ENCODE measurements at places on chromosomes 16 and 17.

DNA sequence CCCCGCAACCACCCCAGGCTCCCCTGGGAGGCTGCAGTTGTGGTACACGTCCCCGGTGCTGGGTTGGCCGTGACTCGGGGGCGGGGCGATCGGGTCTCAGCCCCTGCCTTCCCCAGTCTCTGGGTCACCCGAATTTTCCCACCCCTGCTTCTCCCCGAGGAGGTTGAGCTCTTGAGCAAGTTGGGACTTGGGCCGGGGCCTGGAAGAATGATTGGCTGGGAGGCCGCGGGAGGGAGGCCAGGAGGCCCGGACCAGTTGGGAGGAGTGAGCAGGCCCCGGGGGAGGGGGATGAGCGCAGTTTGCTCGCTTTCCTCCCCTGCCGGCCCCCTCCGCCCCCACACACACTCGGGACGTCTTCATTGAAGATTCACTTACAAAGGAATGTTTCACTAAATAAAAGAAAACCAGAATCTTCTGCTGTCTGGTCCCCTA is 4.5 kb upstream of the HEXIM1 start:
- no peak for DNase-seq

GRCh38 chr17:11742886-11743285 is 144.6 kb downstream of the DNAH9 start:
- DNase-seq = no peak

DNA sequence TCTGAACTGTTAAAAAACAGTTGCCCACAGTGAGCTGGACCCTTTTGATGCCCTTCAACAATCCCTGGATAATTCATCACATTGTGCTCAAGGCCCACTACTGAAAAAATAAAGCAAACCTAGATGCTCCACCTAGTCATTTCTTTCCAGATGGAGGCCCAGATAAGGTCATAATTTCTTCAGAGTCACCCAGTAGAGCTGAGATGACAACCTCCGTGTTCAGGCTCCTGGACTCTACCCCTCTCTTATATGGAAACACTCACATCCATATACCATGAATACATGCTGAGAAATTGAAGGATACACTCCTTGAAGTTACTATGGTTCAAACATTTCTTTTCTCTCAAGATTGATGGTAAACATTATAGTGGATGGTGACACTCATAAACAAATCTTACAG is 2.7 kb upstream of the ABCA3 start:
- no peak for DNase-seq

DNA sequence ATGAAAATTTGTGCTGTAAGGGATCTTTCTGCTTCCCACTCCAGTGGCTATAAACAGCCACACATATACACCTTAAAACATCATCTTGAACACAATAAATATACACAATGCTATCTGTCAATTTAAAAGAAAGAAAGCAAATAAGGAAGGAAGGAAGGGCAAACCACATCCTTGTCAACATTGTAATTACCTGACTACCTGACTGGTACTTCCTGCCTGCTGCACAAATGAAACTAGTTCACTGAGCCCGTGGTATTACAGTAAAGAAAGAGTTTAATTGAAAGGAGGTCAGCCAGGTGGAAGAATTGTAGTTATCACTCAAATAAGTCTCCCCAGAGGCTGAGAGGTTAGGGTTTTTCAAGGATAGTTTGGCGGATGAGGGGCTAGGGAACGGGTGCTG is 344.4 kb upstream of the ASIC2 start:
- no peak for DNase-seq

- no peak for DNase-seq
These were observed 168.5 kb downstream of the CYB561 start for GRCh38 chr17:63277629-63278028.

- no peak for DNase-seq
These were observed 62.7 kb upstream of the ZNF267 start for GRCh38 chr16:31810863-31811262.

GRCh38 chr16:74842413-74842812 is 67.8 kb upstream of the FA2H start:
- DNase-seq = no peak

DNA sequence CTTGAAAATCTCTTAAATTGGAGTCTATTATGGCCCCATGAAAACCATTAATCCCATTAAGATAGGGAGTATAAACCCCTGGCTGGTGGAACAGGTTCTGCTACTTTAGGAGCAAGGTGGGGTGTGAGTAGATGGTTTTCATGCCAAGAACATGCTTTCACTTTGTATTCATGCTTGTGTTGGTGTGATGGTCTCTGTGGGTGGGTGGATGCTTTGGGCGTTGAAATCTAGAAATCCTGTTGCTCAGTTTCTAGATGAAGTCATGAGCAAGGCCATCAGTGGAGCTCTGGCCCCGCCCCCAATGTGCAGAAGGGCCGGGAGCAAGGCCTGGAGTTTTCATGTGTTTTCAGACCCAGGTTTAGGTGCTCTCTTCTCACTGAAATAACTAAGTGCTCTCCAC is 20.1 kb downstream of the PLD6 start:
- no peak for DNase-seq

GRCh38 chr16:69939821-69940585 is 11.1 kb upstream of the CLEC18A start:
- no peak for DNase-seq

- DNase-seq = no peak
These were observed 4.8 kb downstream of the PRKCA start for GRCh38 chr17:66307257-66307656.

GRCh38 chr16:56788435-56788834 is 58.5 kb downstream of the NUP93 start:
- DNase-seq = no peak

- DNase-seq = no peak
These were observed 31.4 kb downstream of the CACNG4 start for GRCh38 chr17:66995944-66996343.

- peak; percentile 68 for DNase-seq
These were observed at the start of gene MTMR4 for GRCh38 chr17:58513965-58514769. MTMR4 (minus strand) TSS chr17:58514638; CDS start chr17:58514407, 231 bp downstream.

DNA sequence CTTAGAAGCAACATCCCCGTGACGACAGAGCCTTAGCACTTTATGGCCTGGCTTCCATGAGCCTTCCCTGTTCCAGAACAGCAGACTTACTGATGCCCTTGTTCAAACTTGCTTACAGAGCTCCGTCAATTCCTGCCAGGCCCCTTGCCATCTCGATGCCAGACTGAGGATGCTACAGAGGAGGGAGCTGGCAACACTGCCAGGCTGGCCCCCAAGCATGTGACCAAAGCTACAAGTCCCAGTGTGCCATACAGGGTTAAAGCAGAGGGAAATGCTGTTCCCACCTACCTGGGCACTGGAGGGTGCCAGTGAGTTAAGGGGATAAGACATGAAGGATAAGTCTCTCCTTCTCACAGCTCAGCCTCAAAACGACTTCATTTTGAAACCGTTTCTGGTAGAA is 33.5 kb upstream of the SREBF1 start:
- no peak for DNase-seq

- no peak for DNase-seq
These were observed 18.3 kb upstream of the ATP2A3 start for GRCh38 chr17:3982541-3983017.

DNA sequence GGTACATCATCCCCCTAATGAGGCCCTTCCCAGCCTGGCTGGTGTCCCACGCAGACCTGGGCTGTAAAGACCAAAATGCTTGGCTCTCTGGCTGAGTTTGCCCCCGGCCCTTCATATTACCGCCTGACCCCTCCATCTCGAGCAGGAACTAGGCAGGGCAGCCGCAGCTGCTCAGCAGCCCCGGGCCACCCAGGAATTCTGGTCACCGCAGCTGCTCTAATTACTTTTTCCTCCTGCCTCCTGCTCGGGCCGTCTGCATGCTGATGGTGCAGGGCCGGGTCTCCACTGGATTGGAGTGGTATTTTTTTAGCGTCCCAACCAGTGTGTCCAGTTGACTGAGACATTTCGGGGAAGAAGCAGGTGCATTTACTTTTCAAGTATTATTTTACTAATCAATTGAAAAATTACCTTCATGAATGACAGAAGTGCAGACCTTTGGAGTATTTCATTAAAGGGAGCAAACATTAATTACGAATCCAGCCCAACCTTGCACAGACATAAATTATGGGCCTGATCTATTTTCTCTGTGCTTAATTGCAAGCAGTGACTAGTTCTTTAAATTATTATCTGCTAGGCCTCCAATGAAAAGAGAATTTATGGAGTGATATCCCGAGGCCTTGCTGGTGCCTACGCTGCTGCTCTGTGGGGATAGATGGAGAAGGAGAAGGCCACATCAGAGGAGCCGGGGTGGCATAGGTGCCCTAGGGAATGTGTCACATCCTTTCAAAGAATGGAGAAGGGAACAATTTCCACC is 176.2 kb downstream of the CYLD start:
- DNase-seq = no peak

DNA sequence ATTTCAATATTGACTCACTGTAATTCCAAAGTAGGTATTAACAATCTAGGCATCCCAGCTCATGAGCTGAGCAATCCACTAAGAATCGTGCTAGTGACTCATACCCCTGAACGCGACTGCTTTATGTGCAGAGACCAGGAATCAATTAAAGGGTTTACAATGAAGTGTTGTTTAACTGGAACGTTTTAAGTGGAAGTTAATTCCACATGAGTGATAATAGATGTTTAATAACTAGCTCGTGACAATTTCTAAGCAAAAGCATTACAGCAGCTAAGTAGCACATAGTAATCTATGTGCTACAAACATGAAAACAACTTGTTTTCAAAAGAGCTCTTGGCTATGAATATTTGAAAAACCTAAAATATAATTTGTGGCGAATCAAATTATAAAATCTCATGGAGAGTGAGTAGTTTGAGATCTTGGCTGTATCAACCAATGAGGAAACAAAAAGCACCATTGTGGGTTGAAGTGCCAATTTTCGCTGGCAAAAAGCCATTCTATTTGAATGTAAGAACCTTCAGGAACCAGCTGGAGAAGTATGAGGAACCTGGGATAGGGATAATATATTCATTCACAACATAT is 9.4 kb downstream of the GJC1 start:
- peak; percentile 71 for DNase-seq

DNA sequence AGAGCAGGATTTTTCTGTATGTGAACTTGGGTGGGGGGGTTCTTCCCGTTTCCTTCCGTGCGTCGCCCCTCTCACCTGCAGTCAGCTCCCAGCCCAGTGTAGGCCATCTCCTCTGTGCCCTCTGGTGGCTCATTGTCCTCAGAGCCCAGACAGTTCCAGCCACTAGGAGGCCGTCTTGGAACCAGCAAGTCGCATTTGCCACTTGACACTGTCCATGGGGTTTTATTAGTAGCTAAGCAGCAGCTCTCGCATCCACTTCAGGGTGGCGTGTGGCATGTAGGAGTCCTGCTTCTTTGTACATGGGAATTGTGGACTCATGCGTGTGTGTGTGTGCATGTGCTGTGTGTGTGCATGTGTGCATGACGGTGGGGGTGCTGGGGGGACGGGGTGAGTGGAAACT is 74.0 kb downstream of the SEC14L1 start:
- no peak for DNase-seq

DNA sequence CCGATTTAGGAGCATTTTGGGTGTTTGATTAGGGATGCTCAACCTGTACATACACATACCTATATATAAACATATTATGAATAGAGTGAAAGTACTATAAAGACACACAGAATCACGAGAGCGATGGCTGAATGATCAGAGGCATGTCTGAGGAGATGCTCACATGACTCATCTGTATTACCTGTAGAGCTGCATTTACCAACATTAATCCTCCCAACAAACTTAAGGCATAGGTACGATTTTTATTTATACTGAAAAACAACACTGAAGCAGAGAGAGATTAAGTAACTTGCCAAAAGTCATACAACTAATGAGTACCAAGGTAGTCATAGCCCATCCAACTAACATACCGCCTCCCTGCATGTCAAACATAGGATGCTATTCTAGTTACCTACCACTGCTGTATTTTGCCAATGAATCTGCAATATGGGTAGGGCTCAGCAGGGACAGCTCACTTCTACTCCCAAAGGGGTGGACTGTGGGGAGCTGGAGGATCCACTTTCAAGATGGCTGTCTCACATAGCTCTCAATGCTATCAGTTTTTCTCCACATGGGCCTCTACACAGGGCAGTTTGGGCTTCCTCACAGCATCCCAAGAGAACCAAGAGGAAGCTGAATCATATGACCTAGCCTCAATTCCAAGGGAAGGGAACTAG is 7.3 kb downstream of the CYB5D1 start:
- DNase-seq = no peak

DNA sequence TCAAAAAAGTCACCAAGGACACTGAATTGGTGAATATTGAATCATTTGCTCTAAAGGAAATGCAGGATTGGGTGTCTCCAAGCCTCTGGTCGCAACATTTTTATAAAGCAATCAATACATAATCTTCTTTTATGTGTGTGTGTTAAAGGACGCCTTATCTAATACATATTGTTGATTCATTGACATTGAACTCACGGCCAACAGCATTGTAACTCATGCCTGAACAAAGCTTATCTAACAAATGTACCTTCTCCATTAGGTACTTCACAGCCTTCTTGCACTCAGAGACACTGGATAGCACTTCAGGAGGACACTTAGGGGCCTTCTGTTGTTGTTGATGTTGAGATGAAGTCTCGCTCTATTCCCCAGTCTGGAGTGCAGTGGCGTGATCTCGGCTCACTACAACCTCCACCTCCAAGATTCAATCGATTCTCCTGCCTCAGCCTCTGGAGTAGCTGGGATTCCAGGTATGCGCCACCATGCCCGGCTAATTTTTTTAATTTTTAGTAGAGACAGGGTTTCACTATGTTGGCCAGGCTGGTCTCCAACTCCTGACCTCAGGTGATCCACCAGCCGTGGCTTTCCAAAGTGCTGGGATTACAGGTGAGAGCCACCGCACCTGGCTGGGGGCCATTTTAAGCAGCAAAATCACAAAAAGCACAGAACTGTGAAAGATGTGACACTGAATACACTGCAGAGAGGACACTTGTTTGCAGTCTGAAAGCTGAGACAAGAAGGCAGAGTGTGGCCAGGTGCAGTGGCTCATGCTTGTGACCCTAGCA is 13.2 kb upstream of the PDXDC1 start:
- no peak for DNase-seq

DNA sequence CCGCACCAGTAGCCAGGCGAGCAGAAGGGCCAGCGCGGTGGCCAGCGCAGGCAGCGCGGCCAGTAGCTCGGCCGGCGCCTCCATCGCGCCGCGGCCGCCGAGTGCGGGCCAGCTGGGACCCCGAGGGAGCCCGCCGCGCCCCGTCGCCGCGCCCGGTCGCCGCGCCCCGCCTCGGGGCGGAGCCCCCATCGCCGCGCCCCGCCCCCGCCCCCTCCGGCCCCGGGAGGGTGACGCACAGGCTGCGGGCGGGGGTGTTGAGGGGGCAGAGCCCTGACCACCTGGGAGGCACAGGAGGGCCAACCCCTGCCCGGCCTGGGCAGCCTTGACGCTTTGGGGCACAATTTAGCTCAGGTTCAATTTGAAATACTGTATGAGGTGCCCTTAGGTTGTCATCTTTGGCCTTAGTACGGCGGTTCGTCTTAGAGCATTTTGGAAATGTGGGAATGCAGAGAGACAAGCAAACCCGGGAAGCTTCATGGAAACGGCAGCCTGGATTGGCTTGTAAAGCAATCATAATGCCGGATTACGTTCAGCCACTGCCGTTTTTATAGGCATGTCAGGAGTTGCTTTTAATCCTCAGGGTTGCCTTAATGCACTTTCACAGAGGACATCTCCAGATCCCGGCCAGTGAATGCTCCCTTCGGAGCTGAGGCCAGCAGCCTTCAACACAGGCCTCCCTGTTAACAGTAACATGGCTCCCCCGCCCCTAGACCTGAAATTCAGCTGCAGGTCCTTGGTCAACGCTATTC is at the start of gene MXRA7:
TSS of gene MXRA7 (minus strand) at position 103 of the 749 bp plus-strand sequence. CDS start at position 84, 19 bp downstream.
- DNase-seq = no peak

- no peak for DNase-seq
These were observed 4.8 kb downstream of the TNP2 start for GRCh38 chr16:11264155-11264832.

GRCh38 chr16:80807906-80808305 is 3.5 kb upstream of the CDYL2 start:
- DNase-seq = no peak
